ENCODE measurements at places on chromosomes 3 and 15.

DNA sequence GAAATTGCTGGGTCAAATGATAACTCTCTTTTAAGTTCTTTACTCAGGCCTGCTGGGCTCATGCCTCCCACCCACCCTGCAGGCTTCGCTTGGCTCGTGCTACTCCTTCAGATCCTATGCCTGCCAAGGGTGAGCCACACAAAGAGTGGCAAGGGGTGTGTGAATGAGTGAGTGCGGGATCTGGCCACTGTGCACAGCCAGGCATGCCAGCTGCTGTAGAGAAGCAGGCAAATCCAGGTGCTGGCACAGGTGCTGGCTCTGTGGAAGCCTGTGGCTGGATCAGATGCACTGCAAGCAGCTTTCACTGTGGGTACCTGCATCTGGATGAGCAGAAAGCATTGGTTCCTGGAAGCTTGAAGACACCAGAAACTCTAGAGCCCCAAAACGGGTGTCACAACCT lies 1055.7 kb upstream of the EPHA6 start:
- ATAC-seq: no peak

GRCh38 chr3:123952844-123953520 lies 8.0 kb downstream of the CCDC14 start:
- ATAC-seq: no peak

GRCh38 chr15:52567871-52568600 lies 794 bp downstream of the ARPP19 start:
- peak; percentile 42 for ATAC-seq

- no peak for ATAC-seq
Observed at GRCh38 chr15:61871926-61872522, 188.2 kb downstream of the VPS13C start.

GRCh38 chr3:122975924-122976293 lies 51.7 kb downstream of the SEMA5B start:
- ATAC-seq: peak; percentile 79

DNA sequence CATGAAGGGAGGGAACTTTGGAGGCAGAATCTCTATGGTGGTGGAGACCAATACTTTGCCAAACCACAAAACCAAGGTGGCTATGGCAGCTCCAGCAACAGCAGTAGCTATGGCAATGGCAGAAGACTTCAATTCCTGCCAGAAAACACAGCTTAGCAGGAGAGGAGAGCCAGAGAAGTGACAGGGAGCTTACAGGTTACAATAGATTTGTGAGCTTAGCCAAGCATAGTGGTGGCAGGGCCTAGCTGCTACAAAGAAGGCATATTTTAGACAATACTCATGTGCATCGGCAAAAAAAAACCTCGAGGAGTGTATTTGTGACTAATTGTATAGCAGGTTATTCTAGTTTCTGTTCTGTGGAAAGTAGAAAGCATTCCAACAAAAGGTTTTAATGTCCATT lies 6.4 kb upstream of the CSTA start:
- ATAC-seq: no peak

GRCh38 chr3:72275331-72275751 lies 490.4 kb upstream of the PROK2 start:
- no peak for ATAC-seq

DNA sequence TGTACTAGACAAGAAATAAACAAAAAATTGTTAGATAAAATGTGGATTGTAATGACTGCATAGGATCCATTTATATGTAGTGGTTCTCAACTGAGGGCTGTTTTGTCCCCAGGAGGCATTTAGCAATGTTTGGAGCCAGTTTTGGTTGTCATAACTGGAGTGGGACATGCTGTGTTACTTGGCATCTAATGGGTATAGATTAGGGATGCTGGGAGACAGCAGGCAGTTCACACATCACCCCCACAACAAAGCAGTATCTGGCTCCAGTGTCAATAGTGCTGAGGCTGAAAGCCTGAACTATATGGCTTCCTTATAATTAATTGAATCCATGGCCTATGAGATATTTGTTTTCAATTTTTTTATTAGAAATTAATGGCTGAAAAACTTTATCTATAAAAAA lies 72.0 kb upstream of the SAMMSON start:
- no peak for ATAC-seq

DNA sequence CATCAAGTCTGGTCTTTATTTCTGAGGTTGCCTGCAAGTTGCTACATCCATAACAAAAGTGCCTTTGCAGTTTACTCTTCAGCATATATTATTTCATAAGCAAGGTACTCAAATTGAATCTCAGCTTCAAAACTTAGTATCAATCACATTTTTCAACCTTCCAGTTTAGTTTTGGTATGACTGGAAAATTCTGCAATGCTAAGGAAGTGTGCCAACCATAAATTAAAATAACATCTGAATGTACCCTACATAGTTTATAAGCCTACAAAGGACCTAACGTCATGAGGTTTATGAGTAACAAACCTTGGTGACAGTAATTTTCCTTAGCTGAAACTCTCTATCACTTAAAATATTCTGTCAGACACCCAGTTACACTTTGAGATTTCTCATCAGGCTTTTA lies 62.8 kb downstream of the THBS1 start:
- no peak for ATAC-seq

GRCh38 chr3:62446337-62446940 lies 73.1 kb upstream of the FEZF2 start:
- ATAC-seq: peak; percentile 34

GRCh38 chr15:63234451-63234870 lies 42.9 kb upstream of the APH1B start:
- no peak for ATAC-seq

DNA sequence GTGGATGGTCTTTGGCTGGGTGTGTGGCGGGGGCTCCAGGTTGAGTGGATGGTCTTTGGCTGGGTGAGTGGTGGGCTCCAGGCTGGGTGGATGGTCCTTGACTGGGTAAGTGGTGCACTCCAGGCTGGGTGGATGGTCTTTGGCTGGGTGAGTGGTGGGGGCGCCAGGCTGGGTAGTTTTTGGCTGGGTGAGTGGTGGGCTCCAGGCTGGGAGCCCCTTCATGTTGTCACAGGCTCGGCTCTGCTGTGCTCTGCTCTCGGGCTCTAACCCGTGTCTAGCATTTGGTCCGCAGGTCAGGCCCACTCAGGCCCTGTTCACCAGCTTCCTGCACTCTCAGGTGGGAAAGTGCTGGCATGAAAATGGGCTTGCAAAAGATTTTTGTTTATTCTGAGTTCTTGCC lies 25.1 kb downstream of the CD276 start:
- ATAC-seq: peak; percentile 3

- no peak for ATAC-seq
Observed at GRCh38 chr3:117746066-117746465, 1036.5 kb downstream of the TUSC7 start.

GRCh38 chr3:325495-325894 lies 128.9 kb downstream of the CHL1 start:
- ATAC-seq: no peak

- ATAC-seq: no peak
Observed at GRCh38 chr15:39106950-39107349, 473.9 kb upstream of the THBS1 start.

GRCh38 chr3:21477541-21478288 lies 273.3 kb downstream of the ZNF385D start:
- no peak for ATAC-seq

- peak; percentile 22 for ATAC-seq
Observed at GRCh38 chr3:56421205-56421604, 47.1 kb downstream of the ERC2 start.

DNA sequence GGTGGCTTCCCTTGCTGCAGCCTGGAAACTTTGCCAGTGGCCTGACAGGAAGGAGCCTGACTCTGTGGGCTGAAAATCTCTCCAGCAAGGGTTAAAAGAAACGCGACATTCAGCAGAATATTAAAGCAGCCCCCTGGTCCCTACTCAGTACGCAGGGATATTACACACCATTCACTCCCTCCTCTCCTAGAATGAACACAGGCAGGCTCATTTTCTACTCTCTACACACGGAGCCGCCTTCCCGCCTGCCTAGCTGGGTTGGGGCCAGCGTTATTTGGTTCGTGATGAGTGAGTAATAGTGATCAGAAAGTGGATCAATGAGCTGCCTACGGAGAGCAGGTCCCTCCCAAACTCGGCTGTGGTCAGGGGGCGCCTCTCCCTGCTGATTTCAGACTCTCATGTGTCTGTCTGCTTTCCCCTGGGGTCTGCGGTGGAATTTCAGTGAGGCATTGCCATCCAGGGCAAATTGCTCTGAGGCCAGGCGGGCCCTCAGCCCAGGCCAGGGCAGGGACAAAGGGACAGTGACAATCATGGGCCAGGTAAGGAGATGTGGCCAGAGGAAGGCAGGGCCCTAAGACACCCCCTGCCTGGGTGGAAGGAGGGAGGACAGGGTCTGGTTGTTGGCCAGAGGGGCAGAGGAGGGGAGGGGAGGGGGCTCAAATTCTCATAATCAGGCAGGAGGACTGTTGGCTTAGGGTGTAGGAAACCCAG lies 2.8 kb downstream of the EPHB1 start:
- no peak for ATAC-seq

DNA sequence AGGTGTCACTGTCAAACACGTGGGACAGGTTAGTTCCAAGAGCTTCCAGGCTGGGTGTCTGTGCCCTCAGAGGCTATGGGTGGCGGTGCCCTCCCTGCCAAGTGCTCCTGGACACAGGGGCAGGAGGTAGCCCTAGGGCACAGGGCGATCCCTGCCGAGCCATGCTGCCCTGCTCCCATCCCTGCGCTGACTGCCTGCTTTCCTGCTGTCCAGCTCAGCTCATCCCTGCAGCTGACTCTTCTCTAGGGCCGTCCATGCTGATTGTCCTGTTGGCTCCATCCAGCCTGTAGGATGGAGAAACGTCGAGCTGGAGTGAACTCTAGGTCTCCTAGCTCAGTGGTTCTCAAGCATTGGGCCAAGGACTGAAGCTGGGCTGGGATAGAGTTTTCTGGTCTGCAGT lies 3.7 kb downstream of the PDIA5 start:
- ATAC-seq: no peak

- no peak for ATAC-seq
Observed at GRCh38 chr15:83956887-83957286, 278.7 kb upstream of the GOLGA6L4 start.

DNA sequence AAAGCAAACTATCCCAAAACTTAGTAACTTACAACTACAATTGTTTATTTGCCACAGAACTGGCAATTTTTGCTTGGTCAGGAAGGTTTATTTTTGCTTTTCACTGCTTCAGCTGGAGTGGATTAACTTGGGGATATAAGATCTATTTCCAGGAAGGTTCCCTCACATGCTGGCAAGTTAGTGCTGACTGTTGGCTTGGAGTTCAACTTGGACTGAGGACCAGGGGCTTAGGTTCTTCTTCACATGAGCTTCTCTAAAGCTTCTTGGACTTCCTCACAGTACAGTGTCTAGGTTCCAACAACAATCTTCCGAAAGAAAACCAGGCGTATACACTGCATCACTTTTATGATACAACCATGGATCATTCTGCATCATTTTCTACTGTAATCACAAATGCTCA lies 264.4 kb downstream of the CHL1 start:
- no peak for ATAC-seq

DNA sequence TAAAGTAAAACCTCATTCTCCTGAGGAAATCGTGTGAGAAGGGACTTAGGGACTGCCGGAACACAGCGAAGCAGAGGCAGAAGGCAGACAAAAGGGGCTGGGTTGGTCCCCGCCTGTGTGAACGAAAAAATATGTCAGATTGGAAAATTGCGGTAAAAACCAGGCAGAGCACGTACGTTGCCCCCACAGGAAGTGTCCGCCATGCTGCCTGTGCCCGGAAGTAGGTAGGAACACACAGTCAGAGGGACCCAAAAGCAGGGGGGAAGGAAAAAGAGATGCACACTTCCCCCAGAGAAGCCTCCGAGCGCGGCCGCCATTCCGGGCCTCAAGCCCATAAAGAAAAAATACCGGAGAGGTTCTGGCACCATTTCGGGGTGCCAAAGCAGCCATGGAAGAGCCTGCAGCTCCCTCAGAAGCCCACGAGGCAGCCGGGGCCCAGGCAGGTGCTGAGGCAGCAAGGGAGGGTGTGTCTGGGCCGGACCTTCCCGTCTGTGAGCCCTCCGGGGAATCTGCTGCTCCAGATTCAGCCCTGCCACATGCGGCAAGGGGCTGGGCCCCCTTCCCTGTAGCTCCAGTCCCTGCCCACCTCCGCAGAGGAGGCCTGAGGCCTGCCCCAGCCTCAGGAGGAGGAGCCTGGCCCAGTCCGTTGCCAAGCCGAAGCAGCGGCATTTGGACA lies at the start of gene MKRN3:
TSS of gene MKRN3 (plus strand) at position 280 of the 676 bp plus-strand sequence. CDS start at position 389, 109 bp downstream.
- ATAC-seq: peak; percentile 20

DNA sequence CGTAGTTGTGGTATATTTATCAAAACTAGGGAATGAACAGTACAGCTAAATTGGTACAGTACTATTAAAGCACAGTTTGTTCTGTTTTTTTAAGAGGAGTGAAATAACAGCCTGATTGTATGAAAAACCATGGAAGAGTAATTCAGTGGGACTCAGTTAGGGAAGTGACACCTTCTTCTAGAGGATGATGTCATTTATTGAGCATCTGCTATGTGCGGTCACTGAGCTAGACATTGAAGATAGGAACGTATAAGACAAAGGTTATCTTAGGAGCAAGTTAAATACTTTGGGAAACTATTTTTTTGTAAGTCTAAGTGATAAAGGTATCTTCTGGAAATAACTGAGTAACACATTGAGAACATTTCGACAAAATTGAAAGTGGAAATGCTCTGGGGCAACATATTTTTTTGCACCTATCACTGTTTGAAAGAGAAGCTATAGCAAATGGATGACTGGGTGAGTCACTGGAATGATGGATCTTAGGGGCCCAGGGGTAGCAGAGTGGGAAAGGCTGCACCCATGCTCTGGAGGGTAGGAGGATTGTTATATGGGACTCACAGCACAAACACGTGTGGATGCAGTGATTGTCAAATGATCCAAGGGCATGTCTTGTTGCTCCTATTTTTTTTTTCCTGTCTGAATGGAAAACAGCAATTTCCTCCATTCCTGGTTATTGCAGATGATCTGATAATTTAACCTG lies 43.0 kb downstream of the OXNAD1 start:
- no peak for ATAC-seq

GRCh38 chr15:42736178-42736792 lies 643 bp downstream of the CDAN1 start:
- peak; percentile 41 for ATAC-seq

DNA sequence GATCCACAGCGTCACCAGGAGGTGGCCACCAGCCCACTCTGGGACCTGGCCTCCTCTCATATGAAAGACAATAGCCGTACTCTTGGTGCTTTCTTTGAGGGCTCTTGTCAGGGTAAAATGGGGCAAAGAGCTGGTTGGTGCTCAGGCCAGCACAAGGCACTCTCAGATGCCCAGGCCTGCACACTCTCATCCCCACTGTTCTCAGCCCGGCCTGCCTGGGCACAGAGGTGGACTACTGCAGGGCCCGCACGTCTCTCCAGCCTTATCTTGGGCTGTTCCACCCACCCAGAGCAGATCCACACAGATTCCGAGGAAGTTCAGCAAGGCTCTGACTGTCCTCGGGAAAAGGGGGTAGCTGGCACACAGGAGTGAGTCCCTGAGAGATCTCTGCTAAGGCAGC lies 122.8 kb upstream of the PRR20G start:
- ATAC-seq: no peak

- no peak for ATAC-seq
Observed at GRCh38 chr3:57026944-57027343, 33.5 kb upstream of the SPATA12 start.

DNA sequence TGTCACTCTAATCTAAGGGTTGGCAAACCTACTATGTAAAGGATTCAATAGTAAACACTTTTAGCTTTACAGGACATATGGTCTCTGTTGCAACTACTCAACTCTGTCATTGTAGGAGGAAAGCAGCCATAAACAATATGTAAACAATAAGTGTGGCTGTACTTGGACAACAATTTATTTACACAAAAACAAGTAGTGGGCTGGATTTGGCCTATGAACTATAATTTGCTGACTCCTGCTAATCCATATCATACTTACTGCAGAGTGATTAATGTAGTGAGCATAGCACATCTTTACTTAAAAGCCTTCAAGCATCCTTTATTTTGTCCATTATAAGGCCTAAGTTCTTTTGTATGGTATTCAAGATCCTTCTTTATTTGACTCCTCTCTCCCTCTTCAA lies 441.9 kb downstream of the ZIC1 start:
- ATAC-seq: no peak
